ENCODE measurements at places on chromosomes 7 and 10.

- no peak for DNase-seq
Observed at GRCh38 chr7:102064361-102065025, 222.2 kb upstream of the SH2B2 start.

- no peak for DNase-seq
Observed at GRCh38 chr10:30625080-30625479, 4.5 kb downstream of the LYZL2 start.

- no peak for DNase-seq
Observed at GRCh38 chr7:44618753-44619152, 12.3 kb downstream of the OGDH start.

GRCh38 chr7:1848013-1848640 is 178.1 kb downstream of the ELFN1 start:
- no peak for DNase-seq

DNA sequence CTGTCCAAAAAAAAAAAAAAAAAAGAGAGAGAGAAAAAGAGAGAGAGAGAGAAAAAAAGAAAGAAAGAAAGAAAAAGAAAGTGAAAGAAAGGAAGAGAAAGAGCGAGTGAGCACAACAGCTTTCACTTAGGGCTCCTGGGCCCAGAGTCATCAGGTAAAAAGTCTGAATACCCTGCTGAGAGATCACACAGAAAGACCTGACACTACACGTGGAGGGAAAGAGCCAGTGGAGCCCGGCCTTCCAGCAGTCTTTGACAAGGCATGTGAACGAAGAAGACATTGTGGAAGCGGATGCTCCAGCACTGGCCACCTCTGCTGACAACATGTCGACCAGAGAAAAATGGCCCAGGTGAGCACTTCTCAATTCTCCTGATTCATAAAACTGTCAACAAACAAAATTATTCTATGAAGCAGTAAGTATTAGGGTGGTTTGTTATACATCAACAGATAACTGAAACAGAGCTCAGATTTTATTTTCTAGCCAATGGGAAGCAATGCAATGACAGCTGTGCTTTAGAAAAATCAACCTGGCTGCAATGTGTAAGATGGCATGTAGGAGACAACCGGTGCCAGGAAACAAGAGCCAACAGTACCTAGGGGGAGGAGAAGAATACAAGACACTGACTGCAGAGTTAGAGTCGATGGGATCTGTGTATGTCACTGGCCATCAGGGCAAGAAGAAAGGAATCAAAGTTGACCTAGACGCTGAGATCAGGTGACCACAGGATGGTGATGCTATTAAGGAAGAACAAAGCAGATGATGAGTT is 4.4 kb downstream of the RNF216 start:
- DNase-seq = no peak

GRCh38 chr10:26628395-26628794 is 69.1 kb upstream of the PDSS1 start:
- no peak for DNase-seq

GRCh38 chr10:25028711-25029110 is 12.3 kb downstream of the THNSL1 start:
- DNase-seq = no peak

DNA sequence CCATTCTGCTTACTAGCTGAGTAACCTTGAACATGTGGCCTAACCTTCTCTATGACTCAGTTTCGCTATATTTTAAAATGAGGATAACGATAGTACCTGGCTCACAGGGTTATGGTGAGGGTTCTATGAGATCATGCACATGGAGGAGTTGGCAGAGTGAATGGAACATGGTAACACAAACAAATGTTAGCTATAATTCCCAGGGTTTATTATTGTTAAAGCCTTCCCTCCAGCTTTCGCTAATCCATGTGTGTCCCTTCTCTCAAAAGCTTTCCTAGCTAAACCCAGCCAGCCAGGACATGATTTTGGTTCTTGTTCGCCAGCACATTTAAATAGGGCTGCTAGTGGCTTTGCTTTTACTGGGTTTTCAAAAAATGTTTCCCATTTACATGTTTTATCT is 361.0 kb upstream of the NFE2L3 start:
- DNase-seq = no peak

GRCh38 chr7:133233142-133233541 is 19.7 kb upstream of the EXOC4 start:
- no peak for DNase-seq

DNA sequence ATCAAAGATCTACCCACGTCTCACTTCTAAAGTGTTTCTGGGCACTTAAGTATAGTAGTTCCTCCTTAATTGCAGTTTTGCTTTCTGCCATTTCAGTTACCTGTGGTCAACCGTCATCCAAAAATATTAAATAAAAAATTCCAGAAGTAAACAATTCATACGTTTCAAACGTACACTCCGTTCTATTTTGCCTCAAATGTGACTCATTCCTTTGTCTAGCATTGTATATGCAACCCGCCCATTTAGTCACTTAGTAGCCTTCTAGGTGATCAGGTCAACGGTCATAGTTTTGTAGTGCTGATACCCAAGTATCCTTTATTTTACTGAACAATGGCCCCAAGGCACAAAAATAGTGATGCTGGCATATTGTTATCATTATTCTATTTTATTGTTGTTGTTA is 33.8 kb downstream of the HGF start:
- no peak for DNase-seq

DNA sequence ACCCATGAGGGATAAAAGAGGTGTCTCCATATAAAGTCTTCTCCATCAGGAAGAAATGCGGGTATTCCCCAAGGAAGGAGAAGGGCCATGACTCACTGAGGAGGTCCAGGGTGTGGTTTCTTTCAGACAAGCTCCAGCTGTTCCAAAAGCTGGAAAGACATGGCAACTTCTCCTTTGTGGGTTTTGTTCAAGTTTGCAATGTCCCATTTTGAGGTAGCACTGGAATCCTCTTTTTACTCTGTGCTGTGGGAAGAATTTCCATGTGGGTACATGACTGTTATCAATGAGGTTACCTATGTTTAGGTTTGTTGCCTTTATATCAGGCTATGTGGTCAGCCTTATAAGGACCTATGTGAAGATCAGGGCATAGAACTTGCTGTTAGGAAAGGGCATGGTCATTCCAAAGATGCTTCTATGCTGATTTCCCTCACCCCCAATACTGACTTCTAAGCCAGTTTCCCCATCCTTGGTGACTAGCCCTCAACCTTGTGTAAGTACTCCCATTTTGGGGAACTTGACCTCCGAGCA is 697.5 kb downstream of the INHBA start:
- no peak for DNase-seq

GRCh38 chr10:77832238-77832637 is 94.3 kb downstream of the DLG5 start:
- no peak for DNase-seq

DNA sequence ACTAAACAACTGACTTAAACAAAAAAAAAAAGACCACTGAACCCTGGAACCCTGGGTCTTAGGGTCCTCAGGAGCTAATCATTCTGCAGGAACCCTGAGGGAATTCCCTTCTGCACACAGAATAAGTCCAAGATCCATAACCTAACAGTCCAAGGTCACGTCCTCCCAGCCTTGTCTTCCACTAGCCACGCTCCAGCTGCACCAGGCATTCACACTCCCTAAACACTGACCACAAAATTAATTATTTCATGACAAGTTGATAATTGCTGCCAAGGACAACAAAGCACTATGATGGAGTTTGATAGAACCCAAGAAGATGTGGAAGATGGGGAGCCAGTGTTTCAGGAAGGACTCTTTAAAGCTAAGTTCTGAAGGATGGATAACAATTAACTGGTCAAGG is 130.6 kb downstream of the SH3PXD2A start:
- no peak for DNase-seq

All from activated naive CD8-positive, alpha-beta T cell treated with anti-CD3 and anti-CD28 coated beads, Interleukin-2, amount 50 U/mL, for 16 hours (primary cell).